Left lung (tissue), 14 donors: ENCODE measurements at places on chromosomes 6 and 20. TPM values are rescaled to one million over a fixed set of nuclear protein-coding genes. Genes with fewer than 3 reads are reported as not detected.

Gene UQCC2
- 61.8 TPM for polyA plus RNA-seq

Gene C20orf202
- 1.7 TPM for polyA plus RNA-seq

Gene CD40
- 13.9 TPM for polyA plus RNA-seq

Gene FOXC1
- polyA plus RNA-seq = 0.75 TPM
